ENCODE measurements at places on chromosomes 3 and 15. TPM values are rescaled to one million over a fixed set of nuclear protein-coding genes. Genes with fewer than 3 reads are reported as not detected.

The MYO1E gene
- 7.4 TPM for total RNA-seq

DNA sequence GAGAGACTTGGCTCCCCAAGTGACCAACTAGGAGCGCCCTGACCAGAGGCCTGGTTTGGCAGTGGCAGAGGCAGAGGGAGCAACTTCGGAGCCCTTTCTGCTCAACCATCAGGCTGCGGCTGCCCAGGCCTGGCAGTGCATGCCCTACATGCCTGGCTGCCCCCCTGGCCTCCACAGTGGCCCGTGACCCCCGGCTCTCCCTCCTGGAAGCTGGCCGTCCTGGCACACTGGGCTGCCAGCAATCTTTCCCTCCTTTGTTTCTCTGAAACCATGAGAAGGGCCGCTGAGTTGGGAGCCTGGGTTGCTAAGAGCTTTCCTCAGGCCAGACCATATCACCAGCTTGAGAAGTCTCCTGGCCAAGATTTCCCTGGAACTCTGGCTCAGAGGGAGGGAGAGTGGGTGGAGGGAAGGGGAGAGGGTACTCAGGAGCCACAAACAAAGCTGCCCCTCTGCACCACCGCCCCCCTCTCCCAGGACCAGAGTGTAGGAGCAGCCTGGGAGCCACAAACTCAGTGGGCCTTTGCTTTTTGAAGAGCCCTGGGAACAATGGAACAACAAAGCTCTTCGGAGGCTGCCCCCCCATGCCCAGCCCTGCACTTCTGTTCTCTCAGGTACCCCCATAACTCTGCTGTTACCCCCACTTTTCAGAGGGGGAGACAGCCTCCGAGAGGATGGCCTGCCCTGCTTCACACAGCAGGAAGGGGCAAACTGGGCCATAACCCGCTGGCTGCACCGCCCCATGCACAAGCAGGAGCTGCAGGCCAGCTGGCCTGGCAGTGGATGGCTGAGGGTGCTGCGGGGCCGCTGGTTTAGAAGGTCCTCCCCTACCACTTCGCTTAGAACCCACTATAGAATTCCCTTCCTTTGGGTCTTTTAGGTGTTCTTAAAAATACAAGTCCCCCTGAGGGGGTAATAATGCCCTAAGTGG, 11.3 kb downstream of the CORO2B start:
- peaks cover 9% of the 10 kb centered on the region for H3K27me3 ChIP-seq
- peaks cover 8% of the 10 kb centered on the region for H3K4me1 ChIP-seq
- no peak overlapping the region for H3K4me3 ChIP-seq
- H3K27ac ChIP-seq, result no peak overlapping the region
- no peaks in the 10 kb centered on the region for H3K36me3 ChIP-seq
- no peak for DNase-seq

- no peaks in the 10 kb centered on the region for H3K4me1 ChIP-seq
- DNase-seq, result no peak
- H3K27me3 ChIP-seq, result no peaks in the 10 kb centered on the region
- H3K27ac ChIP-seq, result no peak overlapping the region
- no peak overlapping the region for H3K4me3 ChIP-seq
- H3K36me3 ChIP-seq, result peaks cover 6% of the 10 kb centered on the region
Observed at GRCh38 chr15:63072023-63072650, 29.6 kb downstream of the TPM1 start.

DNA sequence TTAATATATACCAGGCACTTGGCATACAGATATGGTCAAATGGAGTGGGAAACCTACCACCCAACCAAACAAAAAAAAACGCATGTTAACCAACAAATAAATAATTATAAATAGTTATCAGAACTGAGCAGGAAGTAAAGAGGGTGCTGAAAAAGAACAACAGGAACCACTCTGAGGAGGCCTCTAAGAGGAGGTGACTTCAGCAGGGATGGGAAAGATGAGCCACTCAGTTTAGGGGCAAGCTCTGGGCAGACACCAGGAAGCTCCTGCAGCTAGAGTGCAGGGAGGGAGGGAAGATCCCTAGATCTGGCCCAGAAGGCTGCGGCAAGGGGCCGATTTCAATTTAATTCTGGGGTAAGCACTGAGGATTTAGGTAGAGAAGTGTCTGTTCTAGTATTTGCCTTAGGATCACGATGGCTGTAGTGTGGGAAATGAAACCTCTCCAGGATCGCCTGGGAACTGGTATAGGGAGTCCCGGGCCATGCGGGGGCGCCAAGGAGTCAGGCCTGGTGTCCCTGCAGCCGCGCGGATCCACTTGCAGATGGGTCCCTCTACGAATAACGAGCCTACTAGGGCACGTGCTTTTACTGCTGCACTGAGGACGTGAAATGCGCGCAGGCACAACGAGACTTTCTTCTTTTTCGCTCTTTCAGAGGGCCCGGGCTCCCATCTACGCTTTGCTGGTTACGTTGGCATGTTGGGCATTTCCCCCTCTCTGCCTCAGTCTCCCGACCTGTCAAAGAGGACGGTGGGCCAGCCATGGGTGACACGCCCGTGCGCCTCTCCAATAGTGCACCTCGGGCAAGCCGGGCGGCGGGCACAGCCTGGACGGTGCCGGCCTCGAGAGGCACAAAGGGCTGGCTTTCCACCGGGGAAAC, 1.5 kb upstream of the LIMD1 start:
- DNase-seq, result peak; percentile 62
- peak overlapping the region; percentile 85 for H3K27ac ChIP-seq
- no peaks in the 10 kb centered on the region for H3K36me3 ChIP-seq
- H3K4me1 ChIP-seq, result peaks cover 18% of the 10 kb centered on the region

GRCh38 chr3:107235193-107235927, 141.9 kb upstream of the CCDC54 start:
- H3K27ac ChIP-seq, result no peak overlapping the region
- H3K27me3 ChIP-seq, result peaks cover 9% of the 10 kb centered on the region
- H3K4me1 ChIP-seq, result peaks cover 13% of the 10 kb centered on the region
- DNase-seq, result no peak
- H3K4me3 ChIP-seq, result peak overlapping the region; percentile 24

DNA sequence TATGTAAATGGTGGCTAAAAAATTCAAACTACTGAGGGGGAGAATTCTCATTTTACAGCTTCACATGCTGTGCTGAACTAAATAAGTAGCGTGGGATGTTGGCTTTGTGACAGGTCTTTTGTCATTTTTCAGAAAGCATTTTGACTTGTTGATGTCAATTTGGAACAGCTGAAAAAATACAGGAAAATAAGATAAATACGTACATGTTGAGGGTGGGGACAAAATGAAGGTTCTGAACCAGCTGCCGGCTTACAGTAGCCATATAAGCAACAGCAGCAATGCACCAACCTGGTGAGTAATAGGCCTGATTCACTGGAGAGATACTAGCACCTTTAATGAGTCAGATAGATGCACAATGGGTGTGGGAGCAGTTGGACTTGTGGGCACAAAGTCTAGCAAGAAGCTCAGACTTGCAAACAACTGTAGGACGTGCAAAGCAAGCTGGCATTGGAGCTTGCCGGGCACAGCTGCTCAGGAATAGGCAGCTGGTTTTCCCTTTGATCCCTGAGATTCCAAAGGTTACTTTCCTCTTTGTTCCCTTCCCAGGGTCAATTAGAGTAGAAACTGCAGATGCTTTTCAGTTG, 12.9 kb downstream of the B3GNT5 start:
- no peaks in the 10 kb centered on the region for H3K4me1 ChIP-seq
- no peaks in the 10 kb centered on the region for H3K36me3 ChIP-seq
- DNase-seq, result no peak
- H3K4me3 ChIP-seq, result no peak overlapping the region

GRCh38 chr3:122628567-122628966, 51.1 kb downstream of the PARP15 start:
- H3K36me3 ChIP-seq, result peaks cover 52% of the 10 kb centered on the region
- no peak overlapping the region for H3K4me3 ChIP-seq
- no peaks in the 10 kb centered on the region for H3K27me3 ChIP-seq
- no peak overlapping the region for H3K27ac ChIP-seq
- H3K4me1 ChIP-seq, result peaks cover 2% of the 10 kb centered on the region
- no peak for DNase-seq

Data from naive thymus-derived CD8-positive, alpha-beta T cell (primary cell).